ENCODE measurements at places on chromosomes 13 and 19.

GRCh38 chr13:92187378-92187989 is 789.1 kb downstream of the GPC5 start:
- peak; percentile 62 for DNase-seq

DNA sequence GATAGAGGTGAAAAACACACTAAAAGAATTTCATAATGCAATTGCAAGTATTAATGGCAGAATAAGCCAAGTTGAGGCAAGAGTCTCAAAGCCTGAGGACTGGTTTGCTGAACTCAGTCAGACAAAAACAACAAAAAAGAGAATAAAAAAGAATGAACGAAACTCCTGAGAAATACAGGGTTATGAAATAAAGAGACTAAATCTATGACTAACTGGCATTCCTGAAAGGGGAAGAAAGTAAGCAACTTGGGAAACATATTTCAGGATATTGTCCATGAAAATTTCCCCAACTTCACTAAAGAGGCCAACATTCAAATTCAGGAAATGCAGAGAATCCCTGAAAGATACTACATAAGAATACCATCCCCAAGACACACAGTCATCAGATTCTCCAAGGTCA is 47.8 kb downstream of the UBL3 start:
- no peak for DNase-seq

DNA sequence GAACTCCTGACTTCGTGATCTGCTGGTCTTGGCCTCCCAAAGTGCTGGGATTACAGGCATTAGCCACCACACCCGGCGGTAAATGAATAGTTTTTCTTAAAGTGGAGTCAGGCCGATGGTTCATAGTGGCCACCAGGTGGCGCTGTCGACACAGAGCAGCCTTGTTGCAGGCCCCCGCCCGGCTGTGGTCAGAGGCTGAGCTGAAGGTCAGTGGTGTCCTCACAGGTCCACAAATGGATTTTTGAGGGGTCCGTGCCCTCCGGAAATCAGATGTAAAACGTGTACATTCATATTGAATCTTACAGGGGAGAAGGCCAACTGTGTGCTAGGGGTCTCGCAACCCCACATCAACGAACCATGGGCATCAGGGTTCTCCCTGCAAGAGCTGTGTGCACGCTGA is 13.4 kb upstream of the WDR18 start:
- DNase-seq = no peak

DNA sequence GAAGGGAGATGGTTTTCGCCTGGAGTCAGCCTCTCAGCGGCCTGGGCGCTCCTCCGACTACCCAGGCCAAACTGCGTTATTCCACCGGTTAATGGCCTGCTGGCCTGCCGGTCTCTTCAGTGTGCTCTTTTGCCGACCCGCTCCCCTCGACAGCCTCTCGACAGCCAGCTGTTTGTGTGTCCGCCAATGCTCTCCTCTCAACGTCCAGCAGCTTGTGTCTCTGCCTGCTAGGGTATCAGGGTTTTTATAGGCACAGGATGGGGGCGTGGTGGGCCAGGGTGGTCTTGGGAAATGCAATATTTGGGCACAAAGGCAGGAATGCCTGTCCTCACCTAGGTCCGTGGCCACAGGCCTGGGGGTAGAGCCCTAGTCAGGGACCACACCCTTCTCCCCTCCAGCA is 1.5 kb upstream of the ZNF235 start:
- DNase-seq = no peak

GRCh38 chr13:25463496-25463895 is 91.7 kb downstream of the ATP8A2 start:
- DNase-seq = no peak

DNA sequence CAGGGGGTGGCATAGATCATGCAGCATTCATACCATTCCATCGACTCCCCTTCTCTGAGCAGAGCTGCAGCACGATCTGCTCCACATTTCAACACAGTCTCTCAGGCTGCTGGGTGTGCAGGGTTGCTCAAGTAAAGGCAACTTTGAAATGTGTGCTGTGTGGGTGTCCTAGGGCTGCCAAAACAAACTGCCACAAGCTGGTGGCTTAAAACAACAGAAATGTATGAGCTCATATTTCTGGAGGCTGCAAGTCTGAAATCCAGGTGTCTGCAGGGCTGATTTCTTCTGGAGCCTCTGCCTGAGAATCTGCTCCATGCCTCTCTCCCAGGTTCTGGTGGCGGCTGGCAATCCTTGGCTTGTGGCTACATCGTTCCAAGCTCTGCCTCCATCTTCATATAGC is 63.7 kb upstream of the WDFY2 start:
- no peak for DNase-seq

- no peak for DNase-seq
Observed at GRCh38 chr19:28435551-28436271, 777.2 kb downstream of the UQCRFS1 start.

Data from SK-MEL-5 (cell line).